ENCODE measurements at places on chromosomes 4 and X.

DNA sequence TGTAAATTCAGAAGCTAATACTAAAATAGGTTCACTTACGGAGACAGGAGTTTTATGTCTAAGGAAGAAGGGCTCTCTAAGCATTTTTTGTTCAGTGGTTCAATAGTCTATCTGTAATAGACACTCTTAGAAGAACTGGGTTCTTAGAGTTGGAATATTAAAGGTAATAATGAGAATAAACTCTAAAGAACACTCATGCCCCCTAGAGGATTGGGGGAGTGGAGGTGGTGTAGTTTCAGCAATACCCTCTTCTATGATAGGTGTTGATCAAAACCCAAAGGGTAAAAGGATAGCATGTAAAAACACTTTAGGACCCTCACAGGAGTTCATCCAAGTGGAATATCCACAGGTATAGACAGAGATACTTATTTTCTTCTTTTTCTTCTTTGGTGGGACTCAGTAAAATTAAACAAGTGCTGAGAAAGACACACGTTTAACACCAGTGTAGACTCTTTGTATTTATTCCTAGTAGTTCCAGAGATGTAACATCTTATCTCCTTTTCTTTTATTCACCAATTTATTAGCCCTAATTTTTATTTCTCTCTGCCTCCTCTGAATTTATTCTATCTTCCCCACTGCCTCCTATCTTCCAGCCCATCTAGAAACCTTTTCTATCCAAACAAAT, 25.7 kb upstream of the MND1 start:
- no peak for DNase-seq

- no peak for DNase-seq
Observed at GRCh38 chrX:153944800-153945150, 332 bp upstream of the RENBP start.

DNA sequence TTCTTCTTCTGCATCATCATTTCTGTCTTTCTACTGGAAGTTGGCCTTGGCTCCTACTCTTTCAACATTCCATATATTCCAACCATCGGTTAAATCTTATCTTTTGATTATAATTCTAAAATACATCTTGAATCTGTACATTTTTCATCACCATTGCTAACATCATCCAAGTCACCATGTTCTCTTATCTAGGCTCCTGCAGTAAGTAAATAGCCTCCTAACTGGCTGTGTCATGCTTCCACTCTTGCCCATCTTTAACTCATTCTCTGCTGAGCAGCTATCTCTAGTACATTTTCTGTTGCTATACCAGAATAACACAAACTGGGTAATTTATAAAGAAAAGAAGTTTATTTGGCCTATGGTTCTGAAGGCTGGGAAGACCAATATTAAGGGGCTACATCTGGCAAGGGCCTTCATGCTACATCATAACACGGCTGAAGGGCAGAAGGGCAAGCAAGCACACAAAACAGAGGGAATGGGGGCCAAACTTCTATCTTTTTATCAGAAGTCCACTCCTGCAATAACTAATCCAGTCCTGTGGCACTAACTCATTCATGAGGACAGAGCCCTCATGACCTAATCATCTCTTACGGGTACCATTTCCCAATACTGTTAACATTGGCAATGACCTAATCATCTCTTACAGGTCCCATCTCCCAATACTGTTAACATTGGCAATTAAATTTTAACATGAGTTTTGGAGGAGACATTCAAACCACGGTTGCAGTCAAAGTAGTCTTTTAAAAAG, 72.2 kb downstream of the ENOX2 start:
- no peak for DNase-seq

- DNase-seq = no peak
Observed at GRCh38 chr4:147371661-147372060, 109.2 kb upstream of the EDNRA start.

DNA sequence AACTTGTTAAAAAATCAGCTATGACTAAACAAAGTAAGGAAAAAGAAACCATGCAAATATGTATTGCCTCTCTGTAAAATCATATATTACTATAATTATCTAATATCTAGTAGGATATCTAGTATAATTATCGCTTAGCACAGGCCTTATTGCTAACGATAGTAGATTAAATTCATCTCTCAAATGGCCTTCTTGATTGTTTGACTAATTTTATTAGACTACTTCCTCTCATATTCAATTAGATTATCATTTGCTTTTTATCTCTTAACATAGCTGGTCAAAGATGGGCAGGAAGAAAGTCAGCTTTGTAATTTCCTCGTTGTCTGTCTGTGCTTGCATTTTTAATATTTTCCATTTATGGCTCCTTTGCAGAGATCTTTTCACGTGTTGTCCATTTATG, 21.9 kb upstream of the HPGDS start:
- DNase-seq = no peak

All from RWPE2 (cell line).